Thyroid gland (tissue), 4 donors: ENCODE measurements at places on chromosomes 5 and 9. TPM values are rescaled to one million over a fixed set of nuclear protein-coding genes. Genes with fewer than 3 reads are reported as not detected.

CDO1 gene
- 40.4 TPM for total RNA-seq

SCGB3A2 gene
- not detected for total RNA-seq

TAF11L8 gene
- total RNA-seq = not detected

DNA sequence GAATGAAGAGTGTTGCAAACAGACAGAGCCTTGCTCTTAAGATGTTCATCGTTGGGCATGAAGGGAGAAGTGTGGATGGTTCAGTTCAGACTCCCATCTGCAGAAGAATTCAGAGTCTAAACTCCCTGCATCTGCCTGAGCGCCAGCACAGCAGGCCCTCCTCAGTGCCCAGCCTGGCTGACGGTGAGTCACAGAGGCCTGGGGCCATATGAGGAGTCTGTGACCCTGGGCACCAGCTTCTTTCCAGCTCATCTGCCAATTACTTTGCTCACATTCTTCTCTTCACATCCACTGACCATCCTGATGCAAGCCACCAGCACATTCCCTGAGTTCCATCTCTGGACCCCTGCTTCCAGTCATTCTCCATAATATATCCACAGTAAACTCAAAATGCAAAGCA is 401.1 kb upstream of the TRPC7 start:
- no peak for DNase-seq

DNA sequence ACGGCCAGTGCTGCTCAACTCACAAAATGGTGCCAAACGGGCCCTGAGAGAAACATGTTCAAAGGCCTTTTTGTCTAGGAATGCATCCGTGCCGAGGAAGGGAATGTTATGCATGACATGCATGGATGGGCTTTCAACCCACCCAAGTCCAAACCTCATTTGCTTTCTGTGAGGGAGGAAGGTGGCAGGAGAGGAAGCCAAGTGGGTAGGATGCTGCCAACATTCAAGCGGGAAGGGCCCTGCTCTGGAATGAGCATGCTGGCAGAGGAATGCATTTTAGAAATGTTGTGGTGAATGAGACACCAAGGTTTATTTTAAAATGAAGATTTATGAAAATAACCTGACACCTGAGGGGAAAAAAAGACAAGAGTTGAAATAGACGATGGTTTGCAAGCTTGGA is 479.1 kb downstream of the CCDC171 start:
- DNase-seq = no peak

GRCh38 chr9:71709384-71709783 is 58.9 kb downstream of the CEMIP2 start:
- no peak for DNase-seq

- DNase-seq = no peak
Observed at GRCh38 chr9:72494051-72494450, 27.4 kb upstream of the TMC1 start.

DNA sequence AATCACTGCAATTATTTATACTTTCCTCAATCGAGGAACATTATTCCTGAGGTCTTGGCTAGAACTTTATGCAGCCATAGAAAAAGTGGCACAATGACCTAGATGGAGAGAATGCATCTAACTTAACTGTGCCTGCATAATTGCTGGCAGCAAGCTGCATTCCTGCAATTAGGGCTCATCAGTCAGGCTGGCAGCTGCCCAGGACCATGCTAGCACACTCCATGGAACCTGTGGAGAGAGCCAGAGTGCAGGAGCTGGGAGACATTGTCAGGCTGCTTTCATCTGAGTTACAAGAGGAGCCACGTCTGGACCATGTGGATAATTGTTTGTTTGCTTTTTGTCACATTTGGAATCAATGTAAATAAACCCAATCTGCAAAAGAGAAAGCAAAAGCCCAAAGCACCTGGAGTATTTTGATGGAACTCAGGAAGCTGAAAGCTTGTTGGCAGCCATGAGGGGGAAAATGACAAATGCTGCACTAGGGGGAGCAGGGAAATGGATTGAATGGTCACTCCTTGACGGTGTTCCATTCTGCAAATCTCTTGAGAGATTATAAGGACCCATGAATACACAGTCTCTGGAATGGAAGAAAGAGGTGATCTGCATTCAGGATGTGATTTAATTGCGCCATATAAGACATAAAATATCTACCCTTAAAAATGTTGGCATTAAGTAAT is 839.9 kb downstream of the MAT2B start:
- peak; percentile 73 for DNase-seq
